Thyroid gland (tissue), 4 donors: ENCODE measurements at places on chromosomes 5 and 9. TPM values are rescaled to one million over a fixed set of nuclear protein-coding genes. Genes with fewer than 3 reads are reported as not detected.

DNA sequence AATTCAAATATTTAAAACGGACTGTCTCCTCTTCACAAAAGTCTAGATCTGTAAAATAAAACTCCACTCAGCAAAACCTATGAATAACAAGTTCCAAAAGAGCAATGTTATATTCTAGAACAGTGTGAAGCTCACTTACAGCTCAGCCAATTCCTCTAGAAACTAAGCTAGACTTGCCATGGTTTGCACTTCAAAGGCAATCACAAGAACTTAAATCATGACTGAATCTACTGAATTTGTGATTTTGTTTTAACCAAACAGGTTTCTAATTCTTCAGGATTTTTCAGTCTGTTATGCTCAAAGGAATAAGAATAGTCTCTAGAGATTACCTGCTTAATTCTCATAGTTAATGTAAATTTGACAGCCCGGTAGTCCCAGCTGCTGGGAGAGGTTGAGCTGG is 1.4 kb upstream of the PKD2L2 start:
- H3K36me3 ChIP-seq = no peaks in the 10 kb centered on the region
- H3K27me3 ChIP-seq = no peaks in the 10 kb centered on the region
- H3K4me3 ChIP-seq = no peak overlapping the region
- no peak overlapping the region for H3K27ac ChIP-seq

- no peak for DNase-seq
- no peaks in the 10 kb centered on the region for H3K4me1 ChIP-seq
- H3K36me3 ChIP-seq = no peaks in the 10 kb centered on the region
- H3K4me3 ChIP-seq = no peak overlapping the region
Measured at GRCh38 chr5:67065237-67065636, 131.4 kb downstream of the CD180 start.

The SNCB gene
- not detected for total RNA-seq

The CAVIN4 gene
- 4.2 TPM for total RNA-seq
